AG08395 (cell line): ENCODE measurements at places on chromosomes 5 and 9.
A peak's percentile ranks its signal among the peaks of the same experiment; 100 is the strongest.

- DNase-seq: no peak
Observed at GRCh38 chr5:174690271-174690670, 34.1 kb upstream of the MSX2 start.

- DNase-seq: no peak
Observed at GRCh38 chr9:89352451-89352850, 34.2 kb downstream of the SECISBP2 start.

DNA sequence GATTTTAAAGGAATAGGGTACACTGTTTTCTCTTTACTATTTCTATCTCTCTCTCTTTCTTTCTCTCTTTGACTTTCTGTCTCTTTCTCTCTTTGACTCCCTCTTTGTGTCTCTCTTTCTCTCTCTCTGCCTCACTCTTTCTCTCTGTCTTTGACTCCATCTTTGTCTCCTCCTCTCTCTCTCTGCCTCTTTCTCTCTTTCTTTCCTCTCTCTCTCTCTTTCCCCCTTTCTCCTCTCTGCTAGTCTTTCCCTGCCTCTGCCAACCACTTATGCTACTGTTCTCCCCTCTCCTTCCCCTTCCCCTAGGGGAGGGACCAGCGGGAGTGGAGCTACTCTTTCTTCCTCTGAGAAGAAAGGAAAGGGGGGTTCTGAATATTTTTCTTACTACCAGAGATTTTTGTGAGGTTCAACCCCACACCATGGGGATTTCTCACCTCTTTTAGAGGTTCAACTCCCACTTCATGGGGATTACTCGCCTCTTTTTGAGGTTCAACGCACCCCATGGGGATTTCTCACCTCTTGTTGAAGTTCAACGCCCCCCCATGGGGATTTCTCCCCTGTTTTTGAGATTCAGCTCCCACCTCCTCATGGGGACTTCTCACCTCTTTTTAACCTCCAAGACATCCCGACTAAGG lies 309.9 kb downstream of the NR3C1 start:
- no peak for DNase-seq

DNA sequence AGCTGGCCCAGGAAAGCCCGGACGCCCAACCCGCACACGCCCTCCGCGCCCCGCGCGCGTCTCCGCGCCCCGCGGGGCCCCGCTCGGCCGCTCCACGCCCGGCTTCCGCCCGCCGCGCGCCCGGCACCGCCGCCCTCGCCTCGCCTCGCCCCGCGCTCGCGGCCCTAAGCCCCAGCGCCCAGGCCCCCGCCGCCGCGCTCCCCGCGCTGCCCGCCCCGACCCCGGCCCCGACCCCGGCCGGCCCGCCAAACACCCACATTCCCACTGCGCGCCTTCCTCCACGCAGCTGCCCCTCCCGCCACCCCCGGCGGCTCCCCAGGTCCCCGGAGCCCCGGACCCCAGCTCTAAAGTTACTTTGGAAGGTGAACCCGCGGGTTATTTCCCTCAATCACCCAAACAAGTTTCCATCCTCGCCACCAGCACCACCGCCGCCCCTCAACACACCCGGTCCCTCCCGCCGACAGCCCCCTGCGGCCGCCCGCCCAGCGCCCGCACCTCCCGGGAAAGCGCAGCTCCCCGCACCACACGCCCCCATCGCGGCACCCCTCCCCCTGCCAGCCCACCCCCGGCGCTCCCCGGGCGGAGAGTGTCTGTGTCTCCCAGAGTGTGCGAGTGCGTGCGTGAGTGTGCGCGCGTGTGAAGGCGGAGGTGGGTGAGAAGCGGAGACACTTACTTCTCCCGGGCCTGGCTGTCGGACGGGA lies 439 bp downstream of the SSBP2 start:
- peak; percentile 22 for DNase-seq

- no peak for DNase-seq
Observed at GRCh38 chr9:127366594-127366993, 30.4 kb upstream of the SLC2A8 start.

GRCh38 chr9:27457445-27457844 lies 66.6 kb upstream of the IFNK start:
- no peak for DNase-seq

DNA sequence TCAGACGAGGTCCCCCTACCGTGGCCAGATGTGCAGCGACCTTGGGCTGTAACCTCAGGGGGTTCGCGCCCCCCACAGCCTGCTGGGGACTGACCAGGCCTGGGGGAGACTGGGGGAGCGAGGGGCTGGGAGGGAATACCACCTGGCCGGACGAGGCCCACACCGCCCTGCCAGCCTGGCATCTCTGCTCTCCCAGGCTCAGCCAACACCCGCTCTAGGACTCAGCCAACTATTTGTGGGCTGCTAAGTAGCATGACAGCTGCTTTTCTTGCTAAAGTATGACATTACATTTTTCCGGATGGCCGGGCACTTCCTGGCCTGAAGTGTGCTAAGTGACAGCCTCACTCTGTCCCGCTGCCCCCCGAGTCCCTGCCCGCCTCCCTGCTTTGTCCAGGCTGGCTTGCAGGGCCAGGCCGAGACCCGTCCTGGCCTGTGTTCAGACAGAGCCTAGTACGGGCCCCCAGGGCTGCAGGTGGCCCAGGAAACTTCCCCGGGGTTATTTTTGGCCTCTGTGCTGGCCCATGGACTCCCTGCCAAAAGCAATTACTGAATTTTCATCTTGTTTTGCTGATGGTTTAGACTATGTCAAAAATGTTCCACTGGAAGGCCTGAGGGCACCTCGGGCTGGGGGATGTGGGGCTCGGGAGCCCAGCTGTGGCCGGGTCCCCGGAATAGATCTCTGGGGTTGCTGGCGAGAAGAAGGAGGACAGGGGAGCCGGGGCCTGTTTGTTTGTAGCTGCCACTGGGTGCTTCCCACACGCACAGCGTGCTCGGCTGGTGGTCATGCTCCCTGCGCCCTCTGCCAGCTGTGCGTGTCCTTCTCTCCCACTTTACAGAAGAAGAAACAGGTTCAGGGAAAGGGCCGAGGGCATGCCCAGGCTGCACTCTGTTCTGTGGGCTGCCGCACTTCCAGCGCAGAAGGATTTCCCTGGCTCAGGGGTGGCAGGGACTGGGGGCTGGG lies 13.4 kb upstream of the SLC2A6 start:
- peak; percentile 53 for DNase-seq

GRCh38 chr9:36870960-36871359 lies 163.1 kb downstream of the PAX5 start:
- DNase-seq: no peak

DNA sequence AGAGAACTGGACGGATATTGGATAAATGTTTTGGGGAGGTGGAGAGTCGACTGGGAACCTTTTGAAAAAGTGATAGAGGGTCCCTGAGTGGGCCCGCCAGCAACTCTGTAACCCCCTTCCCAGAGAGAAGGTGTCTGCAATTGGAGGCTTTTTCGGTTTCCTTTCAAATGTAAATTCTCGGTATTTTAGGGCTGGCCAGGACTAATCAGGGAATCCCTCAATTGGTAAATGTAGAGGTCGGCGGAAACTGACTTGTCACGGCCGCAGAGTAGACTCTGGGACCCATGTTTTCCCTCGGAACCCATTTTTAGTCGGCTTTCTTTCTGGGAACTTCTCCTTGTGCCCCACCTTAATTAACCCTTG lies 524 bp downstream of the CCNB1 start:
- peak; percentile 10 for DNase-seq

- DNase-seq: no peak
Observed at GRCh38 chr5:15889001-15889400, 290.6 kb downstream of the MARCHF11 start.

GRCh38 chr9:132849185-132849706 lies 28.8 kb downstream of the AK8 start:
- no peak for DNase-seq

GRCh38 chr5:35776757-35777156 lies 79.9 kb upstream of the IL7R start:
- DNase-seq: no peak

- DNase-seq: no peak
Observed at GRCh38 chr5:11672385-11673085, 231.7 kb downstream of the CTNND2 start.
